ENCODE measurements at places on chromosomes 12 and 14. TPM values are rescaled to one million over a fixed set of nuclear protein-coding genes. Genes with fewer than 3 reads are reported as not detected.

The AMDHD1 gene
- 0.13 TPM for total RNA-seq

The TMEM179 gene
- not detected for total RNA-seq

The DTX1 gene
- 0.39 TPM for total RNA-seq

The PTPRB gene
- total RNA-seq, result 1.7 TPM

The ABCD4 gene
- total RNA-seq, result 24.0 TPM

The CLEC7A gene
- total RNA-seq, result under 0.01 TPM

The FGD6 gene
- total RNA-seq, result 7.6 TPM

The PROX2 gene
- total RNA-seq, result not detected

The KCNK13 gene
- total RNA-seq, result 0.13 TPM

The EFS gene
- total RNA-seq, result 21.6 TPM

The SIX6 gene
- total RNA-seq, result not detected

The TESPA1 gene
- not detected for total RNA-seq

The RHOJ gene
- 5.3 TPM for total RNA-seq

The MDM2 gene
- 58.2 TPM for total RNA-seq

The DEPDC4 gene
- total RNA-seq, result 6.9 TPM

The UBC gene
- total RNA-seq, result 1,251 TPM

The DBX2 gene
- total RNA-seq, result not detected

Measured in epithelial cell of alveolus of lung (primary cell).